Cardiac muscle cell (in vitro differentiated cells and primary cell): ENCODE measurements at places on chromosomes 16 and 17.
A peak's percentile ranks its signal among the peaks of the same experiment; 100 is the strongest.

GRCh38 chr16:7680296-7680695 lies 347.7 kb downstream of the RBFOX1 start:
- no peak for DNase-seq

DNA sequence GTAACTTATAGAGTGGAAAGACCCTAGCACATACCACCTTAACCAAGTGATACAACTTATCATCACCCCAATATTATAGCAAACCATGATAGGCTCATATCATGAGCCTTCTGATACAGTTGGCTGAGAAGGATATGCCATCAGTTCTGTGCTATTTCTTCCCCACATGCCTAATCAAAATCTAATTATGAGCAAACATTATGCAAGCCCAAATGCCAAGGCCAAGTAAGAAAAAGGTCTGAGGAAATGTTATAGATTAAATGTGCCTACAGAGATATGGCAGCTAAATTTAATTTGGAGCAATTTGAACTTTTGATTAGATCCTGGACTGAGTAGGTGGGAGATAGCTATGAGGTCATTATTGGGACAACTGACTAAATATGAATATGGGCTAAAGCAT lies 225.9 kb upstream of the PMFBP1 start:
- no peak for DNase-seq

GRCh38 chr17:16989230-16989952 lies 17.5 kb upstream of the TNFRSF13B start:
- no peak for DNase-seq

DNA sequence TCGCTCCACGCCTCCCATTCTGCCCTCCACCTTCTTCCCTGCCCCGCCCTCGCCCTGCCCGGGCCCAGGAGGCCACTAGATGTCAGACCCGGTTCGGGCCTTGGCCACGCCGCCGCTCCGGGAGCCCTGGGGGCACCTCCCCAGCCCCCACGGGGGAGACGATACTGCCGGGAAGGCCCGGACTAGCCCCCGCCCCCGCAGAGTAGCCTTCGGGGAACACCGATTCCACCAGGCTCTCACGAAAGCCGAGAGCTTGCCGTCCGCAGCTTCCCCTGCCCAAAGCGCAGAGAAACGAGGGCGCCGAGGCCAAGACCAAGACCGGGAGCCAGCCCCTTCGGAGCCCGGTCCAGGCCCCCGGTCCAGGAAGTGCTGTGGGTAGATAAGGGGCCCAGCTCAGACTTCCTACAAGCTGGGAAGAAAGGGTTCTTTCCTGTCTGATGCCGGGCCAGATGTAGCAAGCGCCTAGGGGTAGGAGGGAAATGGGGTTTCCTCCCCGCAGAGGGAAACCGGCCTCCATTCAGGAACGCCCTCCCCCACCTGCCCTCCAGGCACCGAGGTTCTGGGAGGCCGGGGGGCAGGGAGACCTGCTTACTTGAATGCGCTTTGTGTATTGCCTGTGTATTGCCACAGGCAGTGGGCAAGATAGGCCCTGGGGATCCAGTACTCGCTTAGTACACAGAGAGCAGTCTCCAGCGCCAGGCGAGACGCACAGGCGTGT lies 806 bp upstream of the CYB561 start:
- no peak for DNase-seq

DNA sequence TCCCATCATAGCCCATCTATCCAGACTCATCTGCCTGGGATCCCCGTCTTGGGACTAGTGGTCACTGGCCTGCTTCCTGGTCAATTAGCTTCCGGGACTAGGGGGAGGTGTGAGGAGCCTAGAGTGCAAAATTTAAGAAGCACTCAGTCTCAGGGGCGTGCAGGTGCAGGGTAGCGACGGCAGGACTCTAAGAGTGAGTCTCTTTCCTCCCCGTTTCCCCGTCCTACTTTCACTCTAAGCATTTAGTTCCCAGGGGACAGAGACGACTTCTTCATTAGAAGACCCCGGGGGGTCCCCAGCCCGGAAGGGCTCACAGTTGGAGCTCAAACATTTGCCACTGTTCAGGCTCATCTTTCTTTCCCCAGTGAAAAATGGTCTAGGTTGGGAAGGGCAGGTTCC lies 677 bp upstream of the ZNHIT3 start:
- DNase-seq: no peak

GRCh38 chr17:80892900-80893603 lies 98.6 kb upstream of the CHMP6 start:
- peak; percentile 51 for DNase-seq

- DNase-seq: no peak
Measured at GRCh38 chr16:74071996-74072535, 224.5 kb upstream of the PSMD7 start.

GRCh38 chr16:48537275-48537674 lies 72.7 kb downstream of the N4BP1 start:
- no peak for DNase-seq

GRCh38 chr16:31078597-31079341 lies 4.5 kb downstream of the ZNF646 start:
- DNase-seq: no peak

GRCh38 chr16:1290063-1290501 lies 19.4 kb upstream of the UBE2I start:
- DNase-seq: peak; percentile 41

- DNase-seq: no peak
Measured at GRCh38 chr16:50684823-50685461, 3.8 kb upstream of the SNX20 start.

- no peak for DNase-seq
Measured at GRCh38 chr16:3065069-3065741, at the start of gene IL32. TSS of gene IL32 (plus strand) at chr16:3065640. CDS start at chr16:3065812, 172 bp downstream.

DNA sequence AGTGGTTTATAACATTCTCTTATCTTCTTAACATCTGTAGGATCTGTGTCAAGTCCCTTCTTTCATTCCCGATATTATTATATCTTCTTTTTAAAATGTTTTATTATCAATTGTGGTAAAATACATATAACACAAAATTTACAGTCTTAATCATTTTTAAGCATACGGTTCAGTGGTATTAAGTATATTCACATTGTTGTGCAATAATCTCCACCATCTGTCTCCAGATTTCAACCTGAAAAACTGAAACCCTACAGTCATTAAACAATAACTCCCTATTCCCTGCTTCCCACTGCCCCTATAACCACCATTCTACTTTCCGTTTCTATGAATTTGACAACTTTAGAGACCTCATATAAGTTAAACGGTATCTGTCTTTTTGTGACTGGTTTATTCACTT lies 45.5 kb downstream of the CEP112 start:
- no peak for DNase-seq

- DNase-seq: no peak
Measured at GRCh38 chr16:49453983-49454382, 80.4 kb downstream of the C16orf78 start.

DNA sequence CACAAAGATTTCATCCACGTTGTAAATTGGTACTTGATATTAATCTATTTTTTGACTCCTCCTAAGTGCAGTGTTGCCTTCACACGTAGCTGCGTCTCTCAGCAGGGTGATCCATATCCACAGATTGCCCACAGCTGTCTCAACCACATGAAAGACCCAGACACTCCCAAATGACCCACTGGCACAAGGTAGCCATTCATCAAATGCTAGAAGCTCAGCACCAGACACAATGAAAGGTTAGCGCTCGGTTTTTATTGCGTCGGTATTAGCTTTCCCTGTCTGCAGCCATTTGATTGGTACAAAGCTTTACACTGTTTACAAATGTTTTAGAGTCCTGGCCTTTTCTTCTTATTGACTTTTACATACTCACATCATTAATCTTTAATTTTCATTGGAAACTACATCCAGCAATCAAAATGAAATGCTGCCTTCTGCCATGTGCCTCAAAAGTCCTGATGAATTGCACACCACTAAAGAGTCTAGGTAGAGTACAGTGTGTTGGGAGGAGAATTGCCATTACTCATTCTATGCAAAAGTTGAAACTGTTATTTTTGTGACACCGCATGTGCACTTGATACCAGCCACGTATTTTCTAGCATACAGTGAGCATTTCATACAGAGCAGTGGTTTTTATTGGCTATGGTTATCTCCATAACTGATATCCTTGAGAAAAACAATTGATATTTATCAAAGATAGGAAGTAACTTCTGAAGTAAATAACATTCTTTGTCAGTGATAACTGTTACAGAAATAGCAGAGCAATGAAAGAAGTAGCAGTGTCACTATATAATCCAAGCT lies 127.3 kb upstream of the NUDT7 start:
- no peak for DNase-seq

- DNase-seq: no peak
Measured at GRCh38 chr16:87108941-87109340, 208.3 kb downstream of the C16orf95 start.

- peak; percentile 73 for DNase-seq
Measured at GRCh38 chr16:67177743-67178699, 5.7 kb downstream of the MATCAP1 start.

DNA sequence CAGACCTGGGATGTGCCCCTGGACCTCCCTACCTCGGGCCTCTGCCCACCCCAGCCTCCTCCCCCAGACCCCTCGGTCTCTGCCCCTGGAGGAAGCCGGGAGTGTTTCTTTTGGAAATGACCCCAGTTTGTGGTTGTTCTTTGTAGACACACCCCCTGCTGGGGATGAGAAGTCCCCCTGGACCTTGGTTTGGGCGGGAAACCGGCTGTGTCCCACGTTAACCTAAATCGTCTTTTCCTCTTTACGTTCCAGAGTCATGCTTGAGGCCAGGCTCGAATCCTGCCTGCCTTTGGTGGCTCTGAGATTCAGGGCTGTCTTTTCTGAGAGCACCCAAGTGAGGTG lies 116.6 kb downstream of the METRNL start:
- peak; percentile 55 for DNase-seq

DNA sequence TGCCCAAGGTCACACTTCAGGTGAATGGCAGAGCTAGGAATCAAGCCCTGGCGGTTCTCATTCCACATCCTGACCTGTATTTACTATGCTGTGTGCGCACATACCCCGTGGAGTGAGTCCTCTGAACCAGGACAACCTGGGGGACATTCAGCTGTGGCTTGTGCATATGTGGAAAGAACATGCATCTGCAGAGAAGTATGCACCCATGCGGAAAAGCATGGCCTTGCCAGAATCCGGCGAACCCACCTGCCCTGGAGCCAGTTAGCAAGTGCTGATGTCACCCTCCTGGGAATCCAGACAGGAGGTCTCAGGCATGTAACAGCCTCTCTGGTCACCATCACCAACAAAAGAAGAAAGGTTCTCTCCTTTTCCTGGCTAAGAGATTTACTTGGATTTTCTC lies 1.9 kb downstream of the RASL10B start:
- no peak for DNase-seq

DNA sequence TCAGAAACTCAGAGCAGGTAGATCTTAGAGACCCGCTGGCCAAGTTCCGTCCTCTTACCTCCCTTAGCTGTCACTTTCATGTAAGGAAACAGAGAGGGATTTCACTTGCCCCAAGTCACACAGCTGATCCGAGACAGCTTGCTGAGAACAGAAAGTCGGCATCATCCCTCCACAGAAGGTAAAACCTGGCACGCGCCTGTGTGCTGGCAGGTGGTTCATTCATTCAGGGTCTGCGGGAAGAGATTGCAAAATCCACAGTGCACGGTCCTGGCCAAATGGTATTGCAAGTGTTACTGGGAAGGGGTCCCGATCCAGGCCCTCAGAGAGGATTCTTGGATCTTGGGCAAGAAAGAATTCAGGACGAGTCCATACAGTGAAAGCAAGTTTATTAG lies 139.4 kb upstream of the RPH3AL start:
- no peak for DNase-seq

DNA sequence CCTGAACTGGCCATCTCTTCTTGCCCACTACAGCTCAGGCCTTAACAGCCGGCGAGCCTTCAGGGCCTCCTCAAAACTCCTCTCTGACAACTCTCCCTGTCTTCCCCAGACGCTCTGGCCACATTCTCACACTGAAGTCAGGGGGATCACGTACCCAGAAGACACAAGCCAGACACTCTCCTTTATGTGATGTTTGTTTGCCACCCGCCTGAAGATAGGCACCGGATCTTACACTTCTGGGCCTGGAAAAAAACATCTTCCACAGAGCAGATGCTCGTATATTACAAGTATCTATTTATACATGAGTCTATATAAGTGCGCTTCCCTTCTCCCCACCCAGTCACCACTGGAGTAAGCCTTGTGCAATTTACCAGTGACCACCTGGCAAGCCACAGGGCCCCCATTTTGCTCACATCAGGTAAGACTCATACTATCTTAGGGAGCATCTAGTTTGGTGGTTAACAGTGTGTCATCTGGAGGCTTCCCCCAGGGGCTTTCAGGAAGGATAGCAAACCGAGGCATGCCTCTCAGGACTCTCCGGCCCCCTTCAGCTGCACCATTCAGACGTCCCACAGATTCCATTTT lies 349.4 kb downstream of the SOX9 start:
- DNase-seq: no peak

DNA sequence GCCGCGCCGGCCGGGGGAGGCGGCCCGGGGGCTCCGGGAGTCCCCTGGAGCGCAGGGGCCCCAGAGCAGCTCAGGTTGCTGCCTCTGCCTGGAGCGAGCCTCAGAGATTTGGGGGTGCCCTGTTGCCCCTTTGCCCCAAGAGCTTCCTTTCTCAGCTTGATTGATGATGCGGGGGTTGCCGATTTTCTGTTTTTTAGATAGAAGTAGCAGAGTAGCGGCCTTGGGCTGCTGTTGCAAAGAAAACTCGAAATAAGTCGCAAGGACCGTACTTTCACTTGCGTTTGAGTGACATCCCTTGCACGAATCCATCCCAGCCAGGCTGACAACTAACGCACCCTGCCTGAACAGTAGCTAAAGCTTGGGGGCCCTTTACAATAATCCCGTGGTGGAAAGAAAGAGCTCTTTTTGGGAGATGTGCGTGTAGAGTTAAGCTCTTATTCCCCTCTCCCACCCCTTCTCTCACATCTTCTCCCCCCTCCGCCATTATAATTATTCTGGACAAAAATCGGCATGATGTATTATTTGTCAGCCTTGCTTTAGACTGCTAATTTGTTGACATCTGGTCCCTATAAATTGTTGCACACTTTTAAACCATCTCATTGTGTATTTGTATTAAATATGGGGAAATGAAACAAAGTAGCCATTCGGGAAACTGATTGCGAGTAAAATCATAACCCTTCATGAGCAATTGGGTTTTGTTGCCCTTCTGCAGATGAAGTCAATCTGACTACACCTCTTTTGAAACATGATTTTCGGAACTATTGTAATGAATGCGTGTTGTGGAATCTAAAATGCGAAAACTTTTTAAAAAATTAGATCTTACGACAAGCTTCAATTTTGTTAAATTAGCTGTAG lies 873 bp downstream of the USP10 start:
- DNase-seq: no peak

DNA sequence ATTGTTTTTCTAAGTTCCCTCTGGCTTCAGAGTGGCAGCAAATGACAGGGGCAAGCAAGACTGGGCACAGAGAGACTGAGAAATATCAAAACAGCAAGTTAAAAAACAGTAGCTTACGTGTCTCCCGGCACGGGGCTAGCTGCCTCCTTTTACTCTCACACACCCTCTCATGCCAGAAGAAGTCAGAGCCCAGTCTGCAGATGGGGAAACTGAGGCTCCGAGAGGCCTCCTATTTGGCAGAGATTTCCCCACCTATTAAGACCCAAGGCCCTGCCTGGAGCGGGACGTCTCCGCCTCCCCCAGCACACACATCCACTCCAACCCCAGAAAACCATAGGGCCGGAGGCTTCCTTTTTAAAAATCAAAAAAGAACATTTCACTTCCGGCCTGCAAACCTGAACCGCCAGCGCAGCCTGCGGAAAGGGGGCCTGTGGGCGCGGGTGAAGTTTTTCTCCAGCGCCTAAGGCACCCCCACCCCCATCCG lies 832 bp downstream of the CARHSP1 start:
- DNase-seq: peak; percentile 55
